ENCODE measurements at places on chromosomes 13 and 19.

GRCh38 chr13:112664501-112665203 is 25.2 kb upstream of the ATP11A start:
- DNase-seq = no peak

- DNase-seq = no peak
Observed at GRCh38 chr19:4012092-4012974, 4.8 kb downstream of the PIAS4 start.

- no peak for DNase-seq
Observed at GRCh38 chr19:947707-948539, 22.1 kb downstream of the ARID3A start.

GRCh38 chr19:32674153-32674930 is 638 bp downstream of the ANKRD27 start:
- DNase-seq = no peak

DNA sequence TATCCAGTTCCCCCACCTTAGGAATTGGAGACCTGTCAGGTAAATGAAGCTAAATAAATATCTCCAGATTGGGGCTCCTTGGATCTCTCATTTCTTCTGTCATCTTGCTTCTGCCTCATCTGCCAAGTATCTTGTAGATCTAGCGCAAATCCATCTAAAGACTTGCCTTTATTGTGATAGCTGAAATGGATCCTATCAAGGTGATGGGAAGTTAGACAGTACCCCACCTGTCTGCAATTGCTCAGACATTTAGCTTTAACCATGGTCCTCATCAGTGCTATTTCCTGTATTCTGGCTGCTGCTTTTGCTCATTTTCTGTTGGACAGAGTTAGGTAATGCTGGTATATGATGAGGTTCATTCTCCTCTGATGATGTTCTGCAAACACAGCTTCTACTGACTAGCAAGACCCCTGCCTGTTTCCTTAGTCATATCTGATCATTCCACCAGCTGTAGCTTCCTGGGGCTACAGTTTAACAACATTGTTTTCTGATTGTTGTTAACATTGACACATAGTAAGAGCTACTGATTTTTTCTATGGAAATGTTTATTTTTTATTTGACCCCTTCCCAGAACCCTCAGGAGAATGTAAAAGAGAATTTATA is 340.0 kb downstream of the DCT start:
- no peak for DNase-seq

DNA sequence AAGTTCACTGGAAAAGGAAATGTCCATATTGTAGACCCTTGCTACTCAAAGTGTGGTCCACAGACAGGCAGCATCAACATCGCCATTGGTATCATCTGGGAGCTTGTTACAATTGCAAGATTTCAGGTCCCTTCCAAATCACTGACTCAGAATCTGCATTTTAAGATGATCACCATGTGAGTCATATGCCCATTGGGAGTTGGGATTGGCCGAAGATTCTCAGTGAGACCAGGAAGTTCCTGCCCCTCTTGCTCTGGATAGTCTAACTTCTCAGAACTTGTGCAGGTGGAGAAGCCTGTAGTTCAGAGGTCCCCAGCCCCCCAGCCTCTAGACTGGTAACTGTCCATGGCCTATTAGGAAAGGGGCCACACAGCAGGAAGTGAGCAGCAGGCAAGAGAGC is 48.9 kb upstream of the URAD start:
- DNase-seq = no peak

Measured in putamen (tissue), 1 donor.